ENCODE measurements at places on chromosomes 5 and 9. TPM values are rescaled to one million over a fixed set of nuclear protein-coding genes. Genes with fewer than 3 reads are reported as not detected.

ZNF354C gene
- 1.1 TPM for total RNA-seq

GRCh38 chr9:127875306-127875966 lies 2.0 kb downstream of the AK1 start:
- no peak for DNase-seq

PCDHGC5 gene
- total RNA-seq: 0.76 TPM

DNA sequence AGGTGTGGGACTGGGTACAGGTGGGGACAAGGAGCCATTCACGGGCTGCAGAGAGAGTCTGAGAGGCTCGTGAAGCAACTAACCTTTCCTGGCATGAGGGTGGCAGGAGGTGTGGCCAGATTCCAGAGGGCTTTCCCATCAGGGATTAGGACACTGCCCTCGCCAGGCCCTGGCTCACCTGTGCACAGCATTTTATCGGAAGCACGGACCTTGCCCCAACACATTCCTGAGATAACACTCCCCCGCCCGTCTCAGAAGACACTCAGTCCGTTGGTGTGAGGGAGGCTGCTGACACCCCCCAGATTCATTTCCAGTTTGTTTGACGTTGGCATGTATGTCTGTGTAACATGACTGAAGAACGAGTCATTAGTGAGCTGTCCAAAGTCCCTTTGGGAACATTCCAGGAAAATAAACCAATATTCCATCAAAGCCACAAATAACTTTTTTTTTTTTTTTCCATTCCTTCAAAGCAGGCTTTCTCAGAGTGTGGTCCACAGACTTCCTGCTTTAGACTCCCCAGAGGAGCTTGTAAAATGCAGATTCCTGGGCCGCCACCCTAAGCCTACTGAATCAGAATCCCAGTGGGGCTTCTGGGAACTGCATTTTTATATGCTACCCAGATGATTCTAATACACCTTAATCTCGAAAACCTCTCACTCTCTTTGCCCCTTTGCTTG lies 23.4 kb downstream of the WWC1 start:
- peak; percentile 79 for DNase-seq

- no peak for DNase-seq
These were observed 17.8 kb downstream of the C9orf85 start for GRCh38 chr9:71929223-71929622.

DNA sequence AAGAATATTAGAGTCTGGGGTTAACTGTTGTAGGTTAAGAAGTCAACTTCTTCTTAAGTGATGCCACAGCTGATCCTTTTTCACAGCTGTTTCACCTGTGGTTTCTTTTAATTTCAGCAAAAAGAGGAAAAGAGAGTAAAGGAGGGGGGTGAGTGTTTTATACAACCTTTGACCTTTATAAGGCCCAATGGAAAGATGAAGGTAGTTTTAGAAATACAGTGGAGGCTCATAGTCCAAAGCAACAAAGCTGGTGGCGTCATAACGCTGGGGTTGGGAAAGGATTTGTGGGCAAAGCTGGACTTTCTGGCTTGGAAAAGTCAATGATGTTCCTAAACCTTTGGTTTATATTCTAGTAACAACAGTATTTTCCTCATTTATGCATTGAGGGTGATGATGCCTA lies 49.5 kb downstream of the RCL1 start:
- DNase-seq: no peak

DNA sequence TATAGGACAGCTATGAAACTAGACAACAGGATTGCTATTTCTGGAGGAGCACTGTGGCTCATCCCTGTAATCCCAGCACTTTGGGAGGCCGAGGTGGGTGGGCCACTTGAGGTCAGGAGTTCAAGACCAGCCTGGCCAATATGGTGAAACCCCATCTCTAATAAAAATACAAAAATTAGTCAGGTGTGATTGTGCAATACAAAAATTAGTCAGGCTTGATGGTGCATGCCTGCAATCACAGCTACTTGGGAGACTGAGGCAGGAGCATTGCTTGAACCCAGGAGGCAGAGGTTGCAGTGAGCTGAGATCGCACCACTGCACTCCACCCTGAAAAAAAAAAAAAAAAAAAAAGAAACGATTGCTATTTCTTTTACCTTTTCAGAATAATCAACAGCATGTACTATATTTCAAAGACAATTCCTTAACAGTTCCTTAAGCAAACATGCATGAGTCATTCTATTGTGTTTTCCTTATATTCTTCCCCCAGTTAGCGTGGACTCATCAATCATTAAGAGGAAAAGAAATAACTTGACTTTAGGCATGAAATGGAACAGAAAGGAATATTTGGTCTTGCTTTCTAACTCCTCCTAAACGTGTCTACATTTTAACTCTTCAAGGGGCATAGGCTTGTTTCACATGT lies 162.6 kb downstream of the TAF11L14 start:
- DNase-seq: no peak

- peak; percentile 16 for DNase-seq
These were observed 34.5 kb upstream of the GLIS3 start for GRCh38 chr9:4334410-4334813.

GDA gene
- total RNA-seq: 35.3 TPM

DNA sequence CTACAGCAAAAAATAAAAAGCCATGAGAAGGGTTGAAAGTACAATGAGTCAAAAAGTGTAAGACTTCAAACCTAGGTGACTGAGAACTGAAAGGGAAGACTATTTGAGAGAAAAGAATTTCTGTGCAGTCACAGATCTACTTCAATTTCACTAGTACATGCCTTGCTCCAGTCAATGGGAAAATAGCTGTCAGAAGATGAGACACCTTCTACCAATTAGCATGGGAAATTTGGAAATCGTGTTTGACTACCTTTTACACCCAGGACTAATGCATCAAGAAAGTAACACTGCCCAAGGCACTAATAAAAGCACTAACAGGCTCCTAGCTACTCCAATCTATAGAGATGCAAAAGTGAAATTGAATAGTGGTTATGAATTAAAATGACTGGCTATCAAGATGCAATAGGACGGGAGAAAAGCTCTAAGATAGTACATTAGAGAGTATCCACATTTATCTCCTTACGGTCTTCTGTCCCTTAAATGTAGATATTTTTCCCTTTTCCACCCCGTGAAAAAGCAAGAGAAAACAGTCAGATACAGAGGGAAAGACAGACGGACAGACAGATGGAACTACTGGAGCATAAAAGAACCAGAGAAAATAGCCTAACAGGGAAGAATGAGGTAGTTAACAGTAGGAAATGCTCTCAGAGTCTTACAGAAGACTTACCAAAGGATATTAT lies 15.2 kb downstream of the ERP44 start:
- DNase-seq: no peak

- no peak for DNase-seq
These were observed 220.9 kb downstream of the MAPKAP1 start for GRCh38 chr9:125486152-125486508.

DNA sequence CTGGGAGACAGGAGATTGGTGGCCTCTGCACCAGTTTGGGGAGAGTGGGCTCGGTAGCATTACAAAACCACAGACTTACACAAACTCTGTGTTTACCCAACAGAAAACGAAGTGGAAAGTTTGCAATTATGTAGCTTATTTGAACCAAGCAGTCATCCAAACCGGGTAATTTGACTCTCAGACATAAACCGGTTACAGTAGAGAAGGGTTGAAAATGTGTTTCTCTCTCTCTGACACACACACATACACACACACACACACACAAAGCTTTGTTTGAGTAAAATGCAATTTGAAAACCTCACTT lies 97.1 kb upstream of the ZNF608 start:
- no peak for DNase-seq

Measured in left colon (tissue), 2 donors.